H4 (cell line): ENCODE measurements at places on chromosomes 3 and 15.

- DNase-seq = no peak
Measured at GRCh38 chr3:135412475-135412874, 553.1 kb upstream of the PPP2R3A start.

- DNase-seq = no peak
Measured at GRCh38 chr3:138206196-138206595, 19.1 kb downstream of the ARMC8 start.

DNA sequence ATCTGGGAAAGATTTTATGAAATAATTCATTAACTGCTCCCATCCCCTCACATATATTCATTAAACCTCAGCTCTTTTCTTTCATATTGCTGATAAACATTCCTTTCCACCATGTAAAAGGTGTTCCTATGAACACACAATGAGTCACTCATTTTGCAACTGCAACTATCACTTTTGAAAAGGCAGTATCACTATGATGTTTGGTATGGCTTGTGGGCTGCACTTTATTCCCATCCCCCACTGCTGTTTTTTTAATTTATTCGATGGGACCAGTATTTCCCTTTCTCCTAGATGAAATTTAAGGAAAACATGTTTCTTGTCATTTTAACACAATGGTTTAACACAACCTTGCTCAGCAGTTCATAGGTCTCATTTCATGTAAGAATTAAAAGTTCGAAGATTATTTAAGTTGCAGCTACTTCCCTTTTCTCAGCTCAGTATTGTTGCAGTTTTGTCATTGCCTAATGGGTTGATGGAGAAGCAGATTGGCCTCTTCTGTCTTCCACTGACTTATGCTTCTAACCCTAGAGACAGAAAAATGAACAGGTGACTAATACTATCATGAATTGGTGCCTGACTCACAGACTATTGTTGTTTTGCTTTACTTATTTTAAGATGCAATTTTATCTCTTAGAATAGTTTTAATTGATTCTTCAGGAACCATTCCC, 280.3 kb downstream of the ZPLD1 start:
- DNase-seq = no peak

- no peak for DNase-seq
Measured at GRCh38 chr3:181956122-181956521, 244.4 kb downstream of the SOX2 start.

DNA sequence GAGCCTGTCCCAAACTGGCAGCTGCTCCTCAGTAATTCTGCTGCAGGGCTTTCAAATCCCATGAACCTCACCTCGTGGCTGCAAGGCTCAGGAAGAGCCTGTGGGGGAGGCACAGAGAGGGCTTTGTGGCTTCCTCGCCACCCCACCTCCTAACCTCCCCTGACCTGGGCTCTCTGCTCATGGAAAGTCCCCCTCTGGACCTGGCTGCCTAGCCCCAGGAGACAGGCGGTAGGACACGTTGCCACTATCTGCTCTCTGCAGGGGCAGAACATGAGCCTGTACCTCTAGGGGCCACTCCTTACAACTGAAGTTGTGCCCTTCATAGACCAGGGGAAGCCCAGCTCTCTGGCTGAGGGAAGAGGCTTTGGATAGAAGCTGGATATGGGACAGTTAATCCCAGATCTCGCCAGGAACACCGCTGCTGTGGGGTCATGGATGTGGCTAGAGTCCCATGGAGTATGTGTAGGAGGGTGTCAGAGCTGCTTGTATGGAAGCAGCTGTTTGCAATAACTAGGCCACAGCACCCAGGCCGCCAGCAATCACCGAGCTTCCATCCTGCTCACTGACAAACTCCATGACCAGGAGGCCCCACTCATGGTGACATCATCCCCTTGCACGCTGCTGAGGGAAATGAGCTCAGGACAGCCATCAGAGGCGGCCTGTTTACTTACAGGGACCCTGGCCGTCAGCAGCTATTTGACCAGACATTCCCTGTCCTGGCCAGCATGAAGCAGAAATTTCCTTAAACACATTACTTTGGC, 34.0 kb upstream of the CILP start:
- DNase-seq = no peak

DNA sequence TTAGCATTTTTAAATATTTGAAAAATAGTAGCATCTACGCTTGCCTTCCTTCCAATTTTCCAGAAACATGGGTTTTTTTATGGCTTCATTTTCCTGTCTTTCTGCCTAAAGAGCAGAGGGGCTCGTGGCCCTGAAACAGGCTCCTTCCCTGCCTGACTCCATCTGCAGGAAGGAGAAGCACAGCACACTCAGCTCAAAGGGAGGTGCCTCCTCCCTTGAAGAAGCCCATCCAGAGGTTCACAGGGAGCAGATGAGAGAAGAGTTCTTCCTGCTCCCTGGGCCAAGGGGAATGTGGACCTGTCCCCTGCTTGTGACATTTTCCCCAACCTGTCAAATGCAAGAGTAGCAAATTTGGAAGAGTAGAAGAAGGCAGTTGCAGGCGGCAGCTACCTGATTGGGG, 55.8 kb downstream of the BBX start:
- DNase-seq = no peak

- DNase-seq = no peak
Measured at GRCh38 chr3:73437828-73438227, 186.9 kb downstream of the PDZRN3 start.
